ENCODE measurements at places on chromosomes 16 and 17.
A peak's percentile ranks its signal among the peaks of the same experiment; 100 is the strongest.

GRCh38 chr17:75289832-75290337 lies 652 bp upstream of the SLC25A19 start:
- peak; percentile 91 for DNase-seq

DNA sequence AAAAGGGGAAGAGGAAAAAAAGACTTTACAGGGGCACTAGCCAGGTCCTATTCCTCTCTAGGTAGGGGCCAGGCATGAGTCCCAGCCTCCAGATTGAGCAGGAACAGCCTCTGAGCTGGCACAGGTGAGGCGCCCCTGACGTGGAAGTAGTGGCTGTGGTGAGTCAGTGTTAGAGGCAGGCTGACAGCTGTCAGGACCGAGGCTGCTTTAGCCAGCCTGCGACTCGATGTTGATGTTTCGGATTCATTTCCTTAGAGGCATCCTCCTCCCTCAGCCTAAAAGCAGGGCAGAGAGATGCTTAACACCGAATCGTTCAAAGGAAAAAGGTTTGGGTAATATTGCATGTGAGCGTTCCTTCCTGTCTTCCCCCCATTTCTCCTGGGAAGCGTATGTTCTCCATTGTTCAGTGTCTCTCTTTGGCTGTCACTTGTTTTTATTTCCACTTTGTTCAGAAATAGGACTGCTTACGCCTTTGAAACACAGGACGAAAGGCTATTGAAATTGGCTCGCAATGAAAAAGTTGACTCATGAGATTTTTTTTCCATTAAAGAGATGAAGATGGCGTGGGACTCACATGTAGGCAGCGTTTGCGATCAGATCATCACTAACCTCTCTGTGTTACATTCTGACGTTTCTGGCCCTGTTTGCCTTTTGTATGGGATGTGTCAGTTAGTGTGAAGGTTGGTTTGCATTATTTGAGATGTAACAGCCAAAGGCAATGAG lies 1.3 kb downstream of the KIAA0513 start:
- DNase-seq, result no peak

GRCh38 chr17:27157297-27157696 lies 136.6 kb upstream of the WSB1 start:
- DNase-seq, result no peak

DNA sequence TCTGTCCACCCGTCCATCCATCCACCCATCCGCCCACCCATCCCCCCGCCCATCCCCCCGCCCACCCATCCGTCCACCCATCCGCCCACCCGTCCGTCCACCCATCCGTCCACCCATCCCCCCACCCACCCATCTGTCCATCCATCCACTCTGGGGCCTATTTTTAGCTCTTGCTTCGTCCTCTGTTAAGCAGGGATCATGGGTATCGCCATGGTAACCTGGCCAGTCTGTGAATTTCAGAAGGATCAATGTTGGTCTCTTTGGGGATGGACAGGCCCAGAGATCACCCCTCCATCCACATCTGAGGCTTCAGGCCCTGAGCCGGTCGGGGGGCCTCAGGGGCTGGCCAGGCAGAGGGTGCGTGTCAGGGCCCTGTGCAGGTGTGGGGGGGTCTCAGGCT lies 15.2 kb upstream of the DPEP1 start:
- no peak for DNase-seq

DNA sequence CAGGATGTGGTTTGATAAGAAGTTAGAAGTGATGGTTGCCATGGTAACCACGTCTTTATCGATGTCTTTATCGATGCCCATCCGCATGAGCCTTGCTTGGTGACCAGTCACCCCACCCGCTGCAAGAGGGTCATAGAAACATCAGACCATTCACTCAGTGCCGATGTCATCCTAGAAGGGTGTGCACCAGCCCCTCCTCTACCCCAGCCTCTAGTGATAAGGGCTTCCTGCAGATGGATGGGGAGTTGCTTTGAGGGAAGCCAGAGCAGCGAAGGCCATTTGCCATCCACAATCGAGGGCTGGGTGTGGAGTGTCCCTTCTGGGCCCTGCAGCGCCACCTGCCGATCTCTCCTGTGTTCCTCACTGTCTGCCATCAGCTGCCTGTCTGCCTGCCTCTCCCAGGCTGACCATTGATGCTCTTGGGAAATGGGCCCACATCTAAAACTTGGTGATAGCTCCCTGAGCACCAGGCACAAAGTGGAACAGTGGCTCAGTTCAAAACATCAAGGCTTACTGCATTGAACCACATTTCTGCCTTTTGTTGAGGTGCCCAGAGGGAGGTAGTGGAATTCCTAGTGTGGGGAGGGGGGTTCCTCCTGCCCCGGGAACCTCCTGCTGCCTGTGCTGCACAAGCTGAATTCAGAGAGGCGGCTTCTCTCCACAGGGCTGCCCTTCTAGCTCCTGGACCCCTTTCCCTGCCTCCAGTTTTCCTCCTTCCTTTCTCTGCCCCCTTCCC lies 8.9 kb downstream of the CALB2 start:
- DNase-seq, result peak; percentile 44

GRCh38 chr17:56910509-56911235 lies 3.2 kb downstream of the TRIM25 start:
- DNase-seq, result no peak

DNA sequence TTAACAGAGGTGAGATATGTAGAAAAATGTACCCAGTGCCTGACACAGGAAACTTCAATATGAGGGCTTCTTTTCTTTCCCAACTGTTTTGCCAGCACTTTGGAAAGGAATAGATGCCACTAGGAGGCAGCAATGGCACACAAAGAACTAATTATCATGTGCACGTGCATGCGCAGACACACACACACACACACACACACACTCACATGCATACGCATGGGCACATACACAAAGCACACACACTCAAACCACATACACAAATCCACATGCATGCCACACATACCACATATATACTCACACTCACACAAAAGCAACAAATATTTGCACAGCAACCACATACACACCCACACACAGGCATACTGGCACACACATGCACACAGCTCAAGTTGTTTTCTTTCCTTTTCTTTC lies 8.8 kb upstream of the CEP112 start:
- peak; percentile 87 for DNase-seq

DNA sequence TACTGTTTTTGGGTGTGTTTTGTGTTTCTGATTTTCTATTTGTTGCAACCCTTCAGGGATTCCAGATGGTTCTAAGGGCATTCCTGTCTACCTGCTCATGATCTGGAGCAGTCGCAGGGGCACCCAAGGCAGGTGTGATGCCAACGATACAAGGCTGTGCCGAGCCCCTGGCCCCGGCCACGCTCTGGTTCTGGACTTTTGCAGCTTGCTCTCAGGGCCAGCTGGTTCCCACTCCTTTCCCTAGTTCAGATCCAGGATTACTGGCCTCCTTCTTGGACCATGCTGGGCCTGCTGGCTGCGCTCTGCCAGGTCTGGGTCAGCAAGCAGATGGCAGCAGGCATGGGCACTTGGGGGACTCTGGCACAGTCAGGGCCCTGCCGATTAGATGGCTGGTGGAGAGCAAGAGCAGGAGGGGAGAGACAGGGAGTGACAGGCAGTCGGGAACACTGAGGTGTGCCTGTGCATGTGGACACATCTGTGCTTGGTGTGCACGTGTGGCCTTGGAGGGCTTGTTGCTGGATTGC lies 15.2 kb upstream of the RAP1GAP2 start:
- DNase-seq, result no peak

DNA sequence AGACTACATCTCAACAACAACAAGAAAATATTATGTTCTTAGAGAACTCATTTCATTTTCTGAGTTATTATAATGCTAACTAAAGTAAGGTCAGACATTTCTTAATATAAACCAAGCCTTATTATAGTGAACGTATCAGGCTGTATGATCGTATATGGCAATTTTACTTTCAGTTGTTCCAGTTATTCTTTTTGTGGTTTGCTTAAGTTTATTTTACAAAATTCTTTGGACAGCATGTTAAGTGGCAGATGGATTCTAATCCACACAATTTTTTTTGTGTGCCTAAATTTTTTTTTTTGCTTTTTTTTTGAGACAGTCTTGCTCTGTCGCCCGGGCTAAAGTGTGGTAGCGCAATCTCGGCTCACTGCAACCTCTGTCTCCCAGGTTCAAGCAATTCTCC lies 59.0 kb downstream of the VMP1 start:
- DNase-seq, result no peak

DNA sequence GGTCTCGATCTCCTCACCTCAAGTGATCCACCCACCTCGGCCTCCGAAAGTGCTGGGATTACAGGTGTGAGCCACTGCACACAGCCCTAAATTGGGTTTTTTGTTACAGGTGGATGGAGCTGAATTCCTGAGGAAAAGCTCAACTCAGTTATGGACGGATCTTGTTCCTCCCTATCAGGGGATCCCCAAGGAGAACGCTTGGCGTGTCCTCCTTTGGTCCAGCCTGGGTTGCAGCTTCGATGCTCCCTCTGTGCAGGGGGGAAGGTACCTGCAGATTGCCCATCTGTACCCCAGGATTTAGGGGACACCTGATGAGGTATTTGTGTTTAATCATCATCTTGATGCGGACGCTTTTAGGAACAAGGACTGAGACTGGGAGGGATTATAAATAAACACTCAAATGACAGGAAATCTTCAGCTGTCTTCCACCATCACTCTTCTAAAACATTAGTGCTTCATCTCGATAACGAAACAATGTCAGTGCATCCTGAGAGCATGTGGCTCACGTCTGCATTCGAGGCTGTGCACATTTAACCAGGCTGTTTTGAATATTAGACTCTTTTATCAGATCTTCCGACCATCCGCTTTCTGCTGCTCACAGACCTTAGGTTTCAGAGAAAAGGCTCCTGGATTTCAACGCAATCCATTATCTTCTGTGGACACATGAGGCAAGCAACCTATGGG lies 18.2 kb upstream of the MEIOB start:
- no peak for DNase-seq

GRCh38 chr17:41451154-41451728 lies 10.5 kb upstream of the KRT38 start:
- DNase-seq, result no peak

- DNase-seq, result no peak
Observed at GRCh38 chr17:43384476-43384862, 14.3 kb upstream of the ARL4D start.

GRCh38 chr17:9414471-9414870 lies 161.1 kb downstream of the STX8 start:
- no peak for DNase-seq

- no peak for DNase-seq
Observed at GRCh38 chr16:52254746-52255145, 292.2 kb downstream of the TOX3 start.

- peak; percentile 21 for DNase-seq
Observed at GRCh38 chr17:44220213-44221083, 973 bp upstream of the UBTF start.

Data from Kasumi-1 (cell line).